ENCODE measurements at places on chromosomes 6 and 20. TPM values are rescaled to one million over a fixed set of nuclear protein-coding genes. Genes with fewer than 3 reads are reported as not detected.

DNA sequence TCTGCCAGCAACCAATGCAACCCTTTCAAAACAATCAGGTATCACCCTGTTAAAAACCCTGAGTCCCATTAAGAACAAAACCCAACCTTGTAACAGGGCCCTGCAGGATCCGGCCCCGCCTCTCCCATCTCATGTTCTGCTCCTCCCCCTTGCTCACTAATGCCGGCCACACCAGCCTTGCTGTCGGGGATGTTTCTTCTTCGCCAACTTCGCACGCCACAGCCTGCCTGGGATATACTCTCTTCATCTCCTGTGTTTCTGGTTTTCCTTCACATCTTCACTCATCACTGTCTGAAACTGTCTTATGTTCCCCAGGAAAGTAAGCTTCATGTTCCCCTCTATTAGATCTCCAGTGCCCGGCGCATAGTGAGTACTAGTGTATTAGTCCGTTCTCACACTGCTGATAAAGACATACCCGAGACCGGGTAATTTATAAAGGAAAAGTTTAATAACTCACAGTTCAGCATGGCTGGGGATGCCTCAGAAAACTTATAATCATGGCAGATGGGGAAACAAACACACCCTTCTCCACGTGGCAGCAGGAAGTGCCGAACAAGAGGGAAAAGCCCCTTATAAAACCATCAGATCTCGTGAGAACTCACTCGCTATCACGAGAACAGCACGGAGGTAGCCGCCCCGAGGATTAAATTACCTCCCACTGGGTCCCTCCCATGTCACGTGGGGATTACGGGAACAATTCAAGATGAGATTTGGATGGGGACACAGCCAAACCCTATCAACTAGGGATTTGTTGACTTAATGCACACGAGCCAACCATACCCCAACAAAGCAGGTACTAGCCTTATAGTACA is 5.1 kb downstream of the TP53RK start:
- H3K27ac ChIP-seq, result peak overlapping the region; percentile 23
- peak; percentile 60 for DNase-seq
- H3K4me1 ChIP-seq, result peaks cover 24% of the 10 kb centered on the region
- peaks cover 1% of the 10 kb centered on the region for H3K27me3 ChIP-seq
- no peaks in the 10 kb centered on the region for H3K36me3 ChIP-seq

DNA sequence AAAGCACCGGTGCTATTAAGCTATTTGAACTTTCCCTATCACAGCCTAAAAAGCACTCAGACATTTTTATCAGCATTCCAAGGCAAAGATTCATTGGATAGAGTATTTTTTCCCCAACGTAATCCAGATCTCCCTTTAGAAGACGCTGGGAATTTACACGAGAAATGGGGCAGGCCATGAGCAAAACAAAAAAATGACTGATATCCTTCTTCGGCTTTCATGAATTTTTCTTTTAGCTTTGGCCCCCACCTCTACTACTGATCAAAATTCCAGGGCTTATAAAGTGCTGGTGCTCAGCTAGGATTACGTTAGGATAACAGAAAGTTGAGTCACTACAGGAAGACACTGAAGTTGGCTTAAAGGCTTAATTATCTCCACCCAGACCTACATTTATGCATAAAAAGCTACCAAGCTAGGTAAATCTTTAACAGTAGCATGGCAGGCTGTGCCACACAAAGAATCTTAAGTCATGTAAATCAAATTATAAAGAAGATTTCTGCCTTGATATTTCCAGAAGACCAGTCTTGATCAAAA is 418.5 kb upstream of the BTBD3 start:
- no peak for DNase-seq
- H3K27ac ChIP-seq, result no peak overlapping the region
- no peak overlapping the region for H3K4me3 ChIP-seq
- H3K36me3 ChIP-seq, result no peaks in the 10 kb centered on the region

DNA sequence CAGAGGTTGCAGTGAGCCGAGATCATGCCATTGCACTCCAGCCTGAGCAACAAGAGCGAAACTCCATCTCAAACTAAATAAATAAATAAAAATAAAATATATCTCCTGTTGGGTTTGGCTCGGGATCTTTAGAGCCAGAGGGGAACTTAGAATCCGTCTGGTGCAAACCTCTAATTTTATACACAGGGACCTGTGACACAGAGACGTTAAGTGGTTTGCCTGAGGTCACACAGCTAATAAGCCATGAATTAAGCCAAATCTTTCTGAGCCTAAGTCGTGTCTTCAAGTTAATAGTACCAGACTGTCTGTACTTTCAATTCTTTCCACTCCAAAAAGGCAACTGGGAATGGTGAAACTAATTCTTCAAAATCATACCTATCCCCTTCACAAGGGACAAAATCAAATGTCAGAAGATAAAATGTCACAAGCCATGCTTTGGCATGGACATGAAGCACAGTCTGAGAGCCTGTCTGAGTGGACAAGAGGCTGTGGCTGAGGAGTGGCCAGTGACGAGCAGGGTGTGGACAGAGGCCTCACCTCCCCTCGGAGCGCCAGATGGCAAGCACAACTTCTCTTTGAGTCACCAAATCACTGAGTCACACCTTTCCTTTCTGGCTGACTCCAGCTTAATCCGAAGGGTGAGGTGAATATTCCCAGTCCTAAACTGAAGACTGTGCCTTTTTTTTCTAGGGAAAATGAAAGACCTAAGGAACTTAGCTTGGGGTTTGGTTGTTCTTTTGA is 177.4 kb downstream of the TFAP2A start:
- H3K27ac ChIP-seq, result no peak overlapping the region
- no peaks in the 10 kb centered on the region for H3K4me1 ChIP-seq
- H3K36me3 ChIP-seq, result no peaks in the 10 kb centered on the region
- no peak overlapping the region for H3K4me3 ChIP-seq
- no peaks in the 10 kb centered on the region for H3K27me3 ChIP-seq

- H3K27me3 ChIP-seq, result peaks cover 7% of the 10 kb centered on the region
- peak overlapping the region; percentile 31 for H3K4me3 ChIP-seq
- DNase-seq, result no peak
- no peaks in the 10 kb centered on the region for H3K36me3 ChIP-seq
Observed at GRCh38 chr6:39223555-39223954, 5.7 kb downstream of the KCNK5 start.

- H3K27me3 ChIP-seq, result no peaks in the 10 kb centered on the region
- DNase-seq, result no peak
- peaks cover 12% of the 10 kb centered on the region for H3K4me1 ChIP-seq
- H3K4me3 ChIP-seq, result no peak overlapping the region
- no peaks in the 10 kb centered on the region for H3K36me3 ChIP-seq
Observed at GRCh38 chr20:59025511-59025910, 6.3 kb downstream of the TUBB1 start.

DNA sequence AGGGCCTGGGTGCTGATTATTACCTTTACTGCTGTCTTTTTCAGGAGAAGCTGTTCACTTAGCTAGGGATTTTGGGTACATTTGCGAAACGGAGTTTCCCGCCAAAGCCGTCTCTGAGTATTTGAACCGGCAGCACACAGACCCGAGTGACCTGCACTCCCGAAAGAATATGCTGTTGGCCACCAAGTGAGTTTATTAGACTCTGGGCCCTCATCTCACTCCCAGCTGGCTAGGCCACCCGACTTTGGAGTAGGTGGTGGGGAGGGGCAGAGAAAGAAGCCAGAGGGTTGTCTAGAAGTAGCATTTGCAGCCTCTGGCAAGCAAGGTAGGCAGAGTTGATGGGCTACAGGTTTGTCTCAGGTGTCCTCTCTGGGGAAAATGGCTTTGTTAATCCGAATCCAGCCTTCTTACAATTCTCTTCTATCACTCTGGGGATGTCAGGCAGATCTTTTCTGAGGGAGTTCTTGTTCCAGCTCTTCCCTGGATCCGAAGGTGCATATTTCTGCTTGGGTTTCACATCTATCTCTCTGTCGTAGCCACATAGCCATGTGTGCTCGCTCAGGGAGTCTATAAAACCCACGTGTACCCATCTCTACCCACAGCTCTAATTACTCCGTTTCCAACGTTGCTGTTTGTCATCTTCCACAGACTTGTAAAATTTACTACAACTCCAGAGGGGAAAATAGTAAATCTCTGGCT is 21.6 kb downstream of the TFAP2B start:
- no peak overlapping the region for H3K4me3 ChIP-seq
- H3K4me1 ChIP-seq, result peaks cover 2% of the 10 kb centered on the region
- no peak overlapping the region for H3K27ac ChIP-seq
- peaks cover 40% of the 10 kb centered on the region for H3K27me3 ChIP-seq
- H3K36me3 ChIP-seq, result no peaks in the 10 kb centered on the region

Gene NELFE
- 52.7 TPM for total RNA-seq

Gene OPRM1
- not detected for total RNA-seq

Gene KHDC1L
- 2.2 TPM for total RNA-seq

Gene CTSA
- 63.7 TPM for total RNA-seq

Gene TMC2
- not detected for total RNA-seq

Gene NINL
- total RNA-seq, result 86.8 TPM

Gene MTFR2
- 1.9 TPM for total RNA-seq
